ENCODE measurements at places on chromosomes 13 and 19.
A peak's percentile ranks its signal among the peaks of the same experiment; 100 is the strongest.

- DNase-seq = peak; percentile 39
Measured at GRCh38 chr13:33263976-33264619, 21.5 kb downstream of the STARD13 start.

GRCh38 chr19:23263870-23264590 lies 13.8 kb upstream of the ZNF724 start:
- DNase-seq = no peak

GRCh38 chr19:14054721-14055120 lies 7.2 kb downstream of the PALM3 start:
- DNase-seq = no peak

DNA sequence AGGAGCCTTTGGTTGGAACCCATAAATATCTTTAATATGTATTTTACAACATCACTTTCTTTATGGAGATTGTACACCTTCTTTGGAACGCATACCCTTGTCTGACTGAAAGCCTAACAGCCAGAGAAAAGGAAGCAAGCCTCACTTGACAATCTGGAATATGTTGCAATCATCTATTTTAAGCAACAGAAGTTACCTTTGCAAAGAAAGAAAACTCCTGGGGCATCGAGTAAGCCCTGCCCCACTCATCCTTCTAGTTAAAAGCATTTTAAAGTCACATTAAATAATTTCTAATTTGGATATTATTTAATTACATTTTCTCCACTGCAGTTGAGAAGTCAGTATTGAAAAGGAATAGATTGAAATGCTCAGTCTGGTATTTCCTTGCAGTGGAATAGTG lies 542.7 kb downstream of the MYO16 start:
- no peak for DNase-seq

- DNase-seq = no peak
Measured at GRCh38 chr19:51227326-51227725, 2.4 kb downstream of the CD33 start.

- DNase-seq = no peak
Measured at GRCh38 chr13:80374901-80375300, 34.0 kb upstream of the SPRY2 start.

- DNase-seq = no peak
Measured at GRCh38 chr19:13153569-13154240, 3.5 kb downstream of the IER2 start.

DNA sequence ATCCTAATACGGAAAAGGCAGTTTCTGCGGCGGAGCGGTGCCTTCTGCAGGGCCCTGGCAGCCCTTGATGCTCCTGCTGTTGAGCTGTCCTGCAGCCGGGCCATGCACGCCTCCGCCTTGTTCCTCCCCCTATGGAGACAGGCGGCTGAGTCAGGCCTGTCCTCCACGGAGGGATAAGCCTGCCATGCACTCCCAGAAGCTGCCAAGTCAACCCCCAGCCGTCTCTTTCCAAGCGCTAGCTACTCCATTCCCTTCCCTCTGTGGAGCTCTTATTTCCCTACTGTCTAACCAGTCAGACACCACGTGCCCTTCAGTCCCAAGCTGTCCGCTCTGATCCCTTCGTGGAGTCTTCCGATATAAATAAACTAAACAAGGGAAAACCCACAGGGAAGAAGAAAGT lies 197.0 kb downstream of the COL4A1 start:
- peak; percentile 92 for DNase-seq

GRCh38 chr13:103410002-103410401 lies 343.8 kb upstream of the SLC10A2 start:
- no peak for DNase-seq

DNA sequence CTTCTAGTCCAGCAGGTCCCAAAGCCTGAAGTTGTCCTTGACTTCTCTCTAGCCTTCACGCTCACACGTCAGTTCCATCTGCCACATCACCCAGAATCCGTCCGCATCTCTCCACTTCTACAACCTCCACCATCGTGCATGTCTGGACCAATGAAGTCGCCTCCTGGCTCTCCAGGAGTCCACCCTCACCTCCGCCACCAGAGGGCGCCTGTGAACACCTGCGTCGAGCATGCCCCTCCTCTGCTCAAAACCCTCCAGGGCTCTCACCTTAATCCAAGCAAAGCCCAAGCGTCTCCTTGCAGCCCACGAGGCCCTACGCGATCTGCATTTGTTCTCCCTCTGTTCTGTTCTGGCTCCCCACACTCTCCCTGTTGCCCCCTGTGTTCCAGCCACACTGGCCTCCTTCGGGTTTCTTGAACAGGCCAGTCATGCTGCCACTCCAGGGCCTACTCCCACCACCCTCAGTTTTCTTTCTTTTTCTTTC lies 3.7 kb downstream of the USHBP1 start:
- DNase-seq = peak; percentile 69

- DNase-seq = no peak
Measured at GRCh38 chr13:49620170-49620621, 8.1 kb upstream of the ARL11 start.

- no peak for DNase-seq
Measured at GRCh38 chr19:40560092-40560507, 16.6 kb upstream of the SHKBP1 start.
